ENCODE measurements at places on chromosomes 5 and 9. TPM values are rescaled to one million over a fixed set of nuclear protein-coding genes. Genes with fewer than 3 reads are reported as not detected.

EPB41L4B gene
- 0.17 TPM for total RNA-seq

SETX gene
- total RNA-seq: 42.3 TPM

ATG10 gene
- 9.7 TPM for total RNA-seq

INSL6 gene
- total RNA-seq: not detected

PTGER4 gene
- 59.9 TPM for total RNA-seq

PLAC8L1 gene
- total RNA-seq: not detected

PTGDS gene
- total RNA-seq: not detected

ANKRD31 gene
- total RNA-seq: 0.33 TPM

NOXA1 gene
- 1.1 TPM for total RNA-seq

EIF4EBP3 gene
- 16.6 TPM for total RNA-seq

AGTPBP1 gene
- 41.6 TPM for total RNA-seq

ENTPD2 gene
- not detected for total RNA-seq

WNK2 gene
- 1.6 TPM for total RNA-seq

LCN1 gene
- not detected for total RNA-seq

SNCAIP gene
- total RNA-seq: not detected

TMEM232 gene
- 0.92 TPM for total RNA-seq

PRLR gene
- total RNA-seq: not detected
